ENCODE measurements at places on chromosomes 2 and 18. TPM values are rescaled to one million over a fixed set of nuclear protein-coding genes. Genes with fewer than 3 reads are reported as not detected.

- DNase-seq: no peak
Measured at GRCh38 chr18:44450226-44450625, 230.5 kb upstream of the SETBP1 start.

GRCh38 chr18:11600321-11600720 lies 9.1 kb upstream of the SLC35G4 start:
- DNase-seq: no peak

GRCh38 chr2:104896446-104896845 lies 42.5 kb downstream of the POU3F3 start:
- DNase-seq: no peak

CMPK2 gene
- 9.7 TPM for total RNA-seq

DNA sequence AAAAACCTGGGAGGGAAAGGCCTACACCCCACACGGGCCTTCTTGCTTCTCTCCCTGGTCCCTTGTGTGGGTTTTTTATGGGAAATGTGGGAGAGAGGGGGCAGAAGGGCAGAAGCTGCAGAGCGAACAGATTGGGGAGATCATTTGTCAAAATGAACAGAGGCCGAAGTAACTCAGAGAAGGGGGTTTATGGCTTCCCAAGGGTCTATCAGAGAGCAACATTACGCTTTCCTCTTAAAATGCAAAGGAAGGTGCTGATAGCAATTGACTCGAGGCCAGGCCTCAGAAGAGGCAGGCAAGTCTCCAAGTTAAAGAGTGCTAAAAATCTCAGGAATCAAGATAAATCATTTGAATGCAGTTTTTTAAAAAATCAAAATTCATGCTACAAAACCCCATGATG lies 101.5 kb downstream of the SGPP2 start:
- DNase-seq: no peak

- no peak for DNase-seq
Measured at GRCh38 chr2:30134582-30134981, 12.2 kb upstream of the YPEL5 start.

GRCh38 chr2:136000502-136000901 lies 15.1 kb upstream of the DARS1 start:
- no peak for DNase-seq

CKAP2L gene
- total RNA-seq: not detected

PRKAG3 gene
- total RNA-seq: not detected

PRKRA gene
- 42.1 TPM for total RNA-seq

DNA sequence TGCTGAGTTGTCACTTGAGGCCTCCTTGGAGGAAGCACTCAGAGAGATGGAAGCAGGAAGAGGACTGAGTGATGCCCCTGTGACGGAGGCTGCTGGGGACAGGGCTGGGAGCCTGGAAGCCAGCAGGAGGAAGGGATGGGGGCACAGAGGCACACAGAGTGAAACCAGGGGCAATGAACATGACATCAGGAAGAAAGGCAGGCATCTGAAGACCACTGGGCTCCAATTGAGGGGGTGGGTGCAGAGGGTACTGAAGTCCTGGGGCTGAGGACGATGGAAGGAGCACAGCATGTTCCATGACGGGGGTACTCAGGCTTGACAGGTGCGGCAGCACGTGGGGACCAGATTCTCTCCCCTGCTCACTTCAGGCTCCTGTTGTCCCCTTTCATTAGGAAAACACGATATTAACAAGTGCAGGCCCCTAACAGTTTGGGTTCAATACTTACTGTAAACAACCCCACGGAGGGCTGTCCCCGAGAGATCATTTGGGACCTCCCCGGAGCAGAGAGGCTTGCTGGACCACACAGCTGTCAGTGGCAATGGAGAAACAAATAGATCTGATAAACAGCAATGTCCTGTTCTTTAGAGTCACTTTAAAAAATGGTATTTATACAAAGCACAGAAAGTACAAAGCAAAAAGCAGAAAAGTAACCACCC lies 8.7 kb downstream of the INPP5D start:
- no peak for DNase-seq

GRCh38 chr2:38224821-38225437 lies 149.0 kb upstream of the CYP1B1 start:
- DNase-seq: no peak

DNA sequence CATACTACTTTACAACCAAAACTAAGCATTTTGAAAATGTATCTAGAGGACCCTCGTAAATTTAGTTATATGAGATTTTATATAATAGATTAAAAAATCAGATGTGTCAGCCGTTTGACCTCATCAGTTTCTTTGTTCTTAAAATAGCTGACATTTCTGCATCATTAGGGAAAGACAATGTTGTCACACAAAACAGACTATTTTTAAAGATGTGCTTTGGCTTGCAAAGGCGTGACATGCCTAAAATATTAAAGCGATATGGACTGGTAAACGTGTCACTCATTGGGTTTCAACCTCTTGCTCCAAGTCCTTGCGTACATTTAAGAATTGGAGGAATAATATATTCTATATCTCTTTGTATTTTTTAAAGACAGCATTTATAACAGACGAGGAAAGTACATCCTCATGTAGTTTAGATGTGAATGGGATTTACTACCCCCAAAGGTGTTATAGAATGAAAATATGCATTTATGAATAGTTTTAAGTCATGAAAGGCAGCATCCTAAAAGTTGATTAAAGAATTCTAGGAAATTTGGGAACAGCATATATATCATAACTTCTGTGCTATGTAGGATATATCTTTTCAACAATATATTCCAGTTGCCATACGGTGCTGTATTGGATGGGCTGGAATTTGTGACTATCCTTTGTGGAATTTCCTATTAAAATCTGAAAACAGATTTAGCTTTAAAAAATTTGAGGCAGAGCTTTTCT lies 3.8 kb downstream of the MYL12A start:
- no peak for DNase-seq

SH3YL1 gene
- 6.9 TPM for total RNA-seq

GRCh38 chr2:153163055-153163454 lies 315.5 kb downstream of the RPRM start:
- DNase-seq: no peak

DNA sequence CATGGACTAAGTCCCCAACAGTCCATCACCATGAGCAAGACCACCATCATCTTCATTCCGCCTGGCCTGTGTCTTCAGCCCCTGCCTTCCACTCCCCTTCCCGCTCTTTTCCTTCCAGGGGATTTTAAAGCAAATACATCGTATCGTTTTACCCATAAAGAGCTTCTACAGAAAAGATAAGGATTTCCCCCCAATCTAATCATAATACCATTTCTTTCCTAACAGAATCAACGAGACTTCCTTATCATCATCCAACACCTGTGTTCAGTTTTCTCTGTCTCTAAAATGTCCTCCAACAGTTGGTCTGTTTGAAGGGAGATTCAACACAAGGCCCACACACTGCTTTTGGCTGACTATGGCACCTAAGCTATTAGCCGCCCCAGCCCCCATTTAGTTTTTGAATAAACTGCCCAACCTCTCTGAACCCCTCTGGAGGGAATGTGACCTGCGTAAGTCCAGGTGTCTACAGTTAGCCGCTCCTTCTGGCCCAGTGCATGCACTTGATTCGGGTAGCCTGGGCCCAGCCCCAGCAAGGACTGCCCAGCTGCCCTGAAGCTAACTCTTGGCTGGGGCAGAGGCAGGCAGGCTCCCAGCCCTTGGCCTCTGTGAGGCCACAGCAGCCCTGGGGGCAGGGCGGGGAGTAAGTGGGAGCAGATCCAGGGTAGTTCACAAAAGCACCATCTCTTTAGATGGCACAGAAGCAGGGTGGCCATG lies 25.3 kb upstream of the SEMA4C start:
- no peak for DNase-seq

DNA sequence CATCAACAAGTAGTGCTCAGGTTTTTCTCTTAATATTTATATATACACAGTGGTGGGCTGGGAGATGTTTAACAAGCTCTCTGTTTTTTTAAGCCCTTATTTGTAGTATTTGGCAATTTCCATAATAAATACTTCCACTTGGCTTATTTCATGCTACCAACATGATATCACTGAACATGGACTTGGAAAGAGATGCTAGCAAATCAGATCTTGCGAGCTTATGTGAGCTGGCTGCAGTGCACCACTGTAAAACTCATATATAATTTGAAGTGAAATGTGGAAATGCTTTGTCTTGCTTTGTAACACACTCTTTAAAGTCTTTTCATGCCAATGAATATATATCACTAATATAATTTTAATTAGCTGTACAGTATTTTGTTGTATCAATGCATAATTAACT lies 155.7 kb downstream of the ALK start:
- no peak for DNase-seq

TRIP12 gene
- total RNA-seq: 154 TPM

- no peak for DNase-seq
Measured at GRCh38 chr2:219282375-219282774, 3.2 kb downstream of the DNAJB2 start.

GRCh38 chr2:195782156-195782555 lies 125.1 kb downstream of the SLC39A10 start:
- DNase-seq: no peak

DNA sequence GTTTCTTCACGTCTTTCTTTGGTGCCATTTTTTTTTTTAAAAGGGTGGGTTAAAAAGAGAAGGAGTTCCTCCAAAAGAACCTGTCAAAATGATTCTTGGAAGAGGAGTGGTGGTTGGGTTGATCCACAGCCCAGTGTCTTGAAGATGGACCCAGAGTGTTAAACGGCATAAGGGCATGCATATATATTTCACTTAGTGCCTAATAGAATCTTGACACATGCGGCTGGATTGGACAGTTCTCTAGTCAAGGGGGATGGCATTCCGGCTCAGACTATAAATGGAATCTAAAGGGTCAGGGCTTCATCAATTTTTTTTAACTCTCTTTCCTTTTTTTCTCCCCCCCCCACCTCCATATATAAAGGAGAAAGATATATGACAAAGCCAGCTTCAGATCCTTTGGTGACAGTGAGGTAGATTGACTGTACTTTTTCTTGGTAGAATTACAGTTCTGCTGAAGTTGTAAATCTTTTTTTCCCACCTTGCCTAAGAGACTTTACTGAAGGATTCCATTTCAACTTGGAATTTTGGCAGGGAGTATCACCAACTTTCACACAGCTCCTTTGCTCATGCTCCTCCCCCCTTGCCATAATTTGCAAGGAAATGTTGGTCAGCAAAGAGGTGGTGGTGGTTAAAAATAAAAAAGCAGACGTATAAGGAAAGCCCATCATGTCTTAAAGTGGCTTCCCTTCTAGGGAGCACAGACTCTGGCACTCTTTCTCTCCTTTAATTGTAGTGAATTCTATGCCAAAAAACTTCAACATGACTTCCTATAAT lies at the start of gene MYL1:
MYL1 (minus strand) TSS at position 160 of the 774 bp plus-strand sequence; CDS start at position 28, 132 bp downstream.
- no peak for DNase-seq

DNA sequence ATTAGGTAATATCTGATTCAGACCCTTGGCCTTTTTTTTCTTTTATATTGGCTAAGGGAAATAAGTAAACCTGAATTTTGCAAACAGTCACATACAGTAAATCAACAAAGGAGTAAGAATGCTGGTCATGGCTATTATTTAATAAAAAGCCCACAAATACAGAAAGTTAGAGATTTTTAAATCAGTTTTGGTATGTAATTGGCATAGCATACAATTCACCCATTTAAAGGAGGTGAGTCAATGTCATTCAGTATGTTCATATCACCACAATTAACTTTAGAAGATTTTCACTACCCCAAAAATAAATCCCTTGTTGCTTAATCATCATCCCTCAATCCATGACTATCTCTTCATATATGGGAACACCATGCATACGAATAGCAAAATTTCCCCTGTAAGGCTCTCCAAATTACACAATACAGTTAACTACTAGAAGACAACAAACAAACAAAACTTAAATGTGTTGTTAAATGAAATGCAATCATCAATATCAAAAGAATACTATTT lies 45.9 kb upstream of the NYAP2 start:
- no peak for DNase-seq

- no peak for DNase-seq
Measured at GRCh38 chr2:105291981-105292380, 37.6 kb downstream of the TGFBRAP1 start.

DNA sequence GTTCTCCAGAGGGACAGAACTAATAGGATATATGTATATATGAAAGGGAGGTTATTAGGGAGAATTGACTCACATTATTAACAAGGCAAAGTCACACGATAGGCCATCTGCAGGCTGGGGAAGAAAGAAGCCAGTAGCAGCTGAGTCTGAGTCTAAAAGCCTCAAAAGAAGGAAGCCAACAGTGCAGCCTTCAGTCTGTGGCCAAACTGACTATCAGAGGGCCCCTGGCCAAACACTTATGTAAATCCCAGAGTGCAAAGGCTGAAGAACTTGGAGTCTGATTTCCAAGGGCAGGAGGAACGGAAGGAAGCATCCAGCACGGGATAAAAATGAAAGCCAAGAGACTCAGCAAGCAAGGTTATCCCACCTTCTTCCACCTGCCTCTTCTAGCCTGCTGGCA lies 108.0 kb upstream of the LDLRAD4 start:
- DNase-seq: no peak

DNA sequence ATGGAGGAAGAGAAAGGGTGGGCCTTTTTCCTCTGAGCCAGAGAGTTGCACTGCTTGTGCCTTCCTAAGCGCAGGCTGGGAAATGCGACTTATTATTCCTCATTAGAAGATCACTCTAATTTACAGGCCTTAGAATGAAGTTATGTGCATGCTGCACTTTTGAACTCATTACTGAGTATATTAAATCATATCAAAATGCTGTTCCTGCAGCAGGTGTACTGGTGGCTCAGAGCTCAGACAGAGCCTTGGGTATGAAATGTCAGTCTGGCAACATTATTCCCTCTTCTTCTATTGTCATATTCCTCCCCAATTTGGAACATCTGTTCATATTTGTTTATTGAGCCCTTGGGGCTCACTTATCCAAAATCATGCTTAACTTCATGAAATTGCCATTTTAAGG lies 85.5 kb downstream of the ADCYAP1 start:
- DNase-seq: no peak

KCNJ13 gene
- total RNA-seq: not detected

DNA sequence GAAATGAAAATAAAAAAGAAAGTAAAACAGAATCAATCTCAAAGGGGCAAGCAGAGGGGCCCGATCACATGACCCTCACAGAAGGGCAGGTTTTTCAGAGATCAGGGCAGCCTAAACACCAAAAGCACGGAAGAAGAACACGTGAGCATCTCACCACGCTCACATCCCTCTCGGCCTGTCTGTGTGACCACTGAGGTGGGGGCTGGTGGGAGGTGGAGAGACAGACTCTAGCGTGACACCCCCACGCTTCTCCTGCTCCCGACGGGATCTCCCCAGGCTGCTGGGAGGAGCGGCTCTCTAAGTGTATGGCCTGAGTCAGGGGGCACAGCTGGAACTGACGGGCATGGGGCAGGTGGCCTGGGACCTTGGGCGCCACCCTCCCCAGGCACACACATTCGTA lies 23.5 kb upstream of the MTERF4 start:
- DNase-seq: no peak

CRYGC gene
- not detected for total RNA-seq

GRCh38 chr2:19554520-19554919 lies 196.1 kb upstream of the OSR1 start:
- no peak for DNase-seq

All from uterus (tissue), 4 donors.